ENCODE measurements at places on chromosomes 16 and 17. TPM values are rescaled to one million over a fixed set of nuclear protein-coding genes. Genes with fewer than 3 reads are reported as not detected.
A peak's percentile ranks its signal among the peaks of the same experiment; 100 is the strongest.

DNA sequence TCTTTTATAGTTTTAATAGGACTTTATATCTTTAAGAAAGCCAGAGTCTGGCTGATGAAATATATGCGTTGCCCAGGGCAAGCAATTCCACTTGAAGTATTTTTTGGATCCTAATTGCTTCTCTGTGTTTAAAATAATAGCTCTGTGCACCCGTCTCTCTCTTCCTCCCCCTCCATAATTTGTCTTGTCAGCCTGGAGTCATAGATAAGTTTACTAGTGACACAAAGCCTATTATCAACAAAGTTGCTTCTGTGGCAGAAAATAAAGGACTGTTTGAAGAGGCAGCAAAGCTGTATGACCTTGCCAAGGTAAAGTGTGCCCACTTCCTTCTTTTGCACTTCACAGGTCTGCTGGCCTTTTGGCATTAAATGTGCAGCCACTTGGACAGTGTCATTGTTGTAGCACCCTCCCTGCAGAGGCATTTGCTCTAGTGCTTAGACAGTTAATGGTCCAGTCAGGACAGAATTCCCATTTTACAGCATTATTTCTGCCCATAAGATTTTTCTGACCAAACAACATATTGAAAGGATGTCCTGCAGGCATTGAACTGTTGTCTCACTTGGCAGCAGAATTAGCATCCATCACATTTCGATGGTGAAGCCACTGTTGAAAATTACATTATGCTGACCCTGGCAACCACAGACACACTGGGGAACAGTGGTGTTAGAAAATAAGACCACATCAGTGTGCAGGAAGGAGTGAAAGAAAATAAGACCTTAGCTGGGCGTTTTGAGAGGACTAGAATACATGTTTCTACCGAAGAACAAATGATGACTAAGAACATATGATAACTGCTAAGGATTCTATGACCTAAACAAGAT lies 28.4 kb upstream of the SLC12A3 start:
- no peak overlapping the region for H3K4me3 ChIP-seq
- H3K36me3 ChIP-seq: peaks cover 58% of the 10 kb centered on the region
- peaks cover 16% of the 10 kb centered on the region for H3K4me1 ChIP-seq
- DNase-seq: no peak

DNA sequence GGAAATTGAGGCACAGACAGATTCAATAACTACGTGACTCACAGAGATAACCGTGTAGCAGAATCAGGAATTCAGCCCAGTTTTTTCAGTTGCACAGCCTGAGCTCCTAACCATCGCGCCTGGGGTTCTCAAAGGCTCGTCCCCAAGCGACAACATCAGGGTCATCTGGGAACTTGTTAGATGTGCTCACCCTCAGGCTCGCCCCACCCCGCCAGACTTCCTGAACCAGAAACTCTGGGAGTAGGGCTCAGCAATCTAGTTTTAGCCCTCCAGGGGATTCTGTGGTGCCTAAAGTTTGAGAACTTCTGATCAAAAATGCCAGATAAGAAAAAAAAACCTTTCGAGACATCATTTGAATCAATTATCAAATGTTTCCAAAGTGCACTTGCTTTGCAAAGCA lies 559.8 kb downstream of the WWOX start:
- DNase-seq: no peak
- no peaks in the 10 kb centered on the region for H3K4me1 ChIP-seq
- no peaks in the 10 kb centered on the region for H3K27me3 ChIP-seq
- no peak overlapping the region for H3K27ac ChIP-seq

- no peaks in the 10 kb centered on the region for H3K36me3 ChIP-seq
- DNase-seq: no peak
- H3K4me1 ChIP-seq: no peaks in the 10 kb centered on the region
These were observed 4.7 kb downstream of the UMOD start for GRCh38 chr16:20347666-20348364.

DNA sequence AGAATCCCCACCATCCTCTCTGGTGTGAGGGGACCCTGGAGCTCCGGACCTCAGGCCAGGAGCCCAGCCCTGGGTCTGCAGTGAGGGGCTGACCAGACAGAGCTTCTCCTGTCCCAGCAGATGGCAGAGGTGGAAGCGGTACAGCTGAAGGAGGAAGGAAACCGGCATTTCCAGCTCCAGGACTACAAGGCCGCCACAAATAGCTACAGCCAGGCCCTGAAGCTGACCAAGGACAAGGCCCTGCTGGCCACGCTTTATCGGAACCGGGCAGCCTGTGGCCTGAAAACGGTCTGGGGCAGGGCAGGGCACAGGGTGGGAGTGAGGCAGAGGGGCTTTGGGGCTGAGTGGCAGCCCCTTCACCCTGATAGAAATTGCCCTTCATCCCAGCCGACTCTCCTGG lies 527 bp downstream of the UNC45B start:
- no peak overlapping the region for H3K4me3 ChIP-seq
- H3K27me3 ChIP-seq: no peaks in the 10 kb centered on the region
- no peaks in the 10 kb centered on the region for H3K36me3 ChIP-seq
- DNase-seq: no peak
- peaks cover 4% of the 10 kb centered on the region for H3K4me1 ChIP-seq
- no peak overlapping the region for H3K27ac ChIP-seq

- H3K4me3 ChIP-seq: no peak overlapping the region
- no peak overlapping the region for H3K27ac ChIP-seq
- no peaks in the 10 kb centered on the region for H3K27me3 ChIP-seq
- no peak for DNase-seq
These were observed 241.5 kb upstream of the CNTNAP4 start for GRCh38 chr16:76035689-76036088.

DNA sequence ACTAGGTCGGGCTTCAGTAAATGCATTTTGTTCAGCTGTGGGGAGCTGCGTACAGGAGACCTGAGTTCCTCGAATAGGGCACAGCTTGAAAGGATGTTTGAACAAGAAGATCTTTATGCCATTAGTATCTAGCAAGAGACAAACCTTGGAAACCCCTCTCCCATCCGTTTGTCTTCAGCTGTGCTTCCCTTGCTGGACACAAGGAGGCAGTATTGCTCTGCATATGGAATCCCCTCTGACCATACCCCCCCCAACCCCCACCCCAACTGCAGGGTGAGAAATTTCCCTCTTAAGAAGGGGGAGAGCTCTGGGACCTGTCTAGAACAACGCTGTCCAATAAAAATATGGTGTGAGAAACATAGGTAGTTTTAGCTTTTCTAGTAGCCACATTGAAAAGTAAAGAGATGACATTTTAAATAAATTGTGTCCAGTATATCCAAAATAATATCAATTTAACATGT lies 1.6 kb downstream of the MRM1 start:
- H3K27ac ChIP-seq: no peak overlapping the region
- peaks cover 37% of the 10 kb centered on the region for H3K4me1 ChIP-seq
- peak; percentile 82 for DNase-seq
- H3K36me3 ChIP-seq: peaks cover 9% of the 10 kb centered on the region
- H3K27me3 ChIP-seq: no peaks in the 10 kb centered on the region
- H3K4me3 ChIP-seq: peak overlapping the region; percentile 85

DNA sequence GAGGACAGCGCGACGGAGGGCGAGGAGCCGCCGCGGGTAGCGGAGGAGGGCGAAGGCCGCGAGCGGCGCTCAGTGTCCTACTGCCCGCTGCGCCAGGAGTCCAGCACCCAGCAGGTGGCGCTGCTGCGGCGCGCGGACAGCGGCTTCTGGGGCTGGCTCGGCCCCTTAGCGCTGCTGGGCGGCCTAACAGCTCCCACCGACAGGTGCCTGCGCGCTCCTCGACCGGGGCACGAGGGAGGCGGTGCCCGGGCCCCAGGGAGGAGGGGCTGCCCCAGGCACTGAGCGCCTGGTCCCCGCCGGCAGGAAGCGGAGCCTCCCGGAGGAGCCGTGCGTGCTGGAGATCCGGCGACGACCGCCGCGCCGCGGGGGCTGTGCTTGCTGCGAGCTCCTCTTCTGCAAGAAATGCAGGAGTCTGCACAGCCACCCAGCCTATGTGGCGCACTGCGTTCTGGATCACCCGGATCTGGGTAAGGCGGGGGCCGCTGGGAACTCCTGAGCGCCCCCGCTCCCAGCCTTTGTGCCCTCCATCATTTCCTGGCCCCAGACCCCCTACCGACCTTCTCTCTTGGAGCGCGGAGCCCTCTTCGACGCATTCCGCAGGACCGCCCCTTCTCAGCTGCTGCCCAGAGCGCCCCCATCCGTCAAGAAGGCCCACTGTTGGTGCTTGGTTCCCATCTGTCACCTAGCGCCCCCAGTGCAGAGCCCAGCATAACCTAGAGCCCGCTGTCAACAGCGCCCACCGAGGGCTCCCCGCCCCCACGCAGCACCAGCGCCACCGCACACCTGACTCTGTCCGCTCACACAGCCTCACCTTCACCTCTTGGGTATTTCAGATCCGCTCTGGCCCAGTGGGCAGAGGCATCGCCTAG lies 3.7 kb downstream of the C17orf50 start:
- H3K36me3 ChIP-seq: no peaks in the 10 kb centered on the region
- H3K27me3 ChIP-seq: no peaks in the 10 kb centered on the region
- peak; percentile 91 for DNase-seq
- H3K4me3 ChIP-seq: peak overlapping the region; percentile 81
- H3K27ac ChIP-seq: peak overlapping the region; percentile 46
- peaks cover 9% of the 10 kb centered on the region for H3K4me1 ChIP-seq

DNA sequence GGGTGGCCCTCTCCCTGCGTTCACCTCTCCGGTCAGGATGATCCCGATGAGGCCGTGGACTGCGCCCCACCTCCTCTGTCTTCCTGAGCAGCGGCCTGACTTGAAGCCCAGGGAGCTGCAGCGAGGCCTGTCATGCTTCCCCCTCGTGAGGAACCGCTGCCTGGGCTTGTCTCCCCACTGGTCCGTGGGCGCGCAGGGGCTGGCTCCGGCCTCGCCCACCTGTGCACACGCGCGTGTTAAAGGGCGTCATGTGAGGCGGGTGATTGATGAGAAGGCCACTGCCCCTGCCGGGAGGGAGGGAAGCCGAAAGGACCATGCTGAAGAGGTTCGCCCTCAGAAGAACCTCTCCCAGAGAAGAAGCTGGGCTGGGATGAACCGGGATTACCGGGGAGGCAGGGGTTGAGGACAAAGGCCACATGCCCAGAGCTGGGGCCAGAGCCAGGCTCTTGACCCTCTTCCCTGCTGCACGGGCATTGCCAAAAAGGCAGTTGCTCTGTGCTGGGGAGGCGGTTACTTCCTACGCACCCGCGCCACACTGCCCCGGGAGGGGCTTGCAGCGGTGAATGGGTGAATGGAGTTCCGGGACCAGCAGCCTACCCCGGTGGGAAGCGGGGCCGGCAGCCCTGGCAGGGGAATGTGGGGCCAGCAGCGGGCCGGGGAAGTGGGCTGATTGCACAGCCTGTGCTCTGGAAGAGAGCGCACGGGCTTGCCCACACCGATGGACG lies 85.9 kb upstream of the GSE1 start:
- peaks cover 2% of the 10 kb centered on the region for H3K27me3 ChIP-seq
- no peaks in the 10 kb centered on the region for H3K36me3 ChIP-seq
- no peak overlapping the region for H3K4me3 ChIP-seq
- H3K4me1 ChIP-seq: no peaks in the 10 kb centered on the region
- DNase-seq: no peak
- H3K27ac ChIP-seq: no peak overlapping the region

- H3K4me1 ChIP-seq: peaks cover 45% of the 10 kb centered on the region
- no peaks in the 10 kb centered on the region for H3K36me3 ChIP-seq
These were observed 3.2 kb downstream of the USP32 start for GRCh38 chr17:60388742-60389141.

- no peak for DNase-seq
- no peaks in the 10 kb centered on the region for H3K4me1 ChIP-seq
- H3K36me3 ChIP-seq: no peaks in the 10 kb centered on the region
- H3K27ac ChIP-seq: no peak overlapping the region
- peaks cover 14% of the 10 kb centered on the region for H3K27me3 ChIP-seq
These were observed 183.8 kb upstream of the XYLT1 start for GRCh38 chr16:17654571-17654970.

- H3K27me3 ChIP-seq: peaks cover 5% of the 10 kb centered on the region
- no peaks in the 10 kb centered on the region for H3K36me3 ChIP-seq
- DNase-seq: no peak
These were observed 115.0 kb upstream of the CIBAR2 start for GRCh38 chr16:85227084-85227945.

GRCh38 chr16:29698484-29699323 lies 19.7 kb downstream of the QPRT start:
- DNase-seq: no peak
- peaks cover 31% of the 10 kb centered on the region for H3K4me1 ChIP-seq
- no peak overlapping the region for H3K4me3 ChIP-seq
- no peaks in the 10 kb centered on the region for H3K36me3 ChIP-seq
- H3K27me3 ChIP-seq: no peaks in the 10 kb centered on the region

GRCh38 chr17:17494870-17495535 lies 1.2 kb downstream of the RASD1 start:
- no peak overlapping the region for H3K27ac ChIP-seq
- H3K4me1 ChIP-seq: peaks cover 16% of the 10 kb centered on the region
- peaks cover 7% of the 10 kb centered on the region for H3K27me3 ChIP-seq
- peak; percentile 26 for DNase-seq
- peaks cover 5% of the 10 kb centered on the region for H3K36me3 ChIP-seq

GRCh38 chr16:85560932-85561247 lies 52.2 kb upstream of the GSE1 start:
- DNase-seq: no peak
- H3K4me3 ChIP-seq: no peak overlapping the region
- peaks cover 37% of the 10 kb centered on the region for H3K4me1 ChIP-seq

DNA sequence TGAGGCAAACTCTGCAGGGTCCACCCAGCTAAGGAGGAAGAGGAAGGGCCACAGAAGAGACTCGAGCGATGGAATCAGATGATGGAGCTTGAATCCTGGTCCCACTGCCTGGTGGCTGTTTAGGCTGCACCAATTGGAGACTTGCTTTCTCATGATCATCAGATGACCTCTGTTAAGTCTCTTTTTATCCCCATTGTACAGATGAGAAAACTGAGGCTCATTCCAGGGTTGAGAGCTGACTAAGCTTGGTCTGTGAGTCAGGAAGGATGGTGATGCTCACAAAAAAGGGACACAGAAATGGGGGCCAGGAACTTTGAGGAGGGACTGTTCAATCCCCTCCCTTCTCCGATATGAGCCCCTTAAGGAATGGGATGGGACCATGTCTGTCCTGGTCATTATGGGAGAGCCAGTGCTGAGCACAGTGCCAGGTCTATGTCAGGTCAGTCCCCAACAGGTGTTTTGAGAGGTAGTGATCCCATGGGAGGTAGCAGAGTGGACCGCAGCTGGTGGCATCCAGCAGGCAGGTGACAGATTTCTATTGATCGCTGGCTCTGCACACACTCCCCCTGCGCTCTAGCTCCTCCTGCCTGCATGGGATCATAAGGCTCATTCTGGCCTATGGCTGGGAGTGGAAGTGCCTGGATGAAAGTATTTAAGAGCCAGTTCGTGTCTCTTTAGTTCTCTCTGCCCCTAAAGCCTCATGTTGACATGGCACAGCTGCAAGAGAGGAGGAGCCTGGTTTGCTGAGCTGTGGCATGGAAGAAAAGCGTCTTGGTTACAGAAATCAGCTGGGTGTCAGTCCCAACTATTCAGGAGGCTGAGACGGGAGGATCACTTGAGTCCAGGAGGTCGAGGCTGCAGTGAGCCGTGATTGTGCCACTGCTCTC lies 27.2 kb downstream of the SNX20 start:
- no peaks in the 10 kb centered on the region for H3K27me3 ChIP-seq
- H3K27ac ChIP-seq: no peak overlapping the region
- no peak for DNase-seq
- no peaks in the 10 kb centered on the region for H3K4me1 ChIP-seq
- no peak overlapping the region for H3K4me3 ChIP-seq

CIBAR2 gene
- total RNA-seq: not detected

CCL8 gene
- not detected for total RNA-seq

SAP30BP gene
- total RNA-seq: 81.4 TPM

ATAD5 gene
- total RNA-seq: 30.0 TPM

GAST gene
- not detected for total RNA-seq

PERCC1 gene
- total RNA-seq: not detected

PEMT gene
- 41.1 TPM for total RNA-seq

CMTM4 gene
- 4.1 TPM for total RNA-seq

CHTF8 gene
- 120 TPM for total RNA-seq

MYH8 gene
- not detected for total RNA-seq

CLEC18C gene
- not detected for total RNA-seq

SDR42E1 gene
- total RNA-seq: 4.9 TPM

PRR29 gene
- total RNA-seq: 3.4 TPM

ATP2A3 gene
- total RNA-seq: 108 TPM

Measured in activated CD4-positive, alpha-beta memory T cell treated with anti-CD3 and anti-CD28 coated beads for 36 hours (primary cell).